CD8-positive, alpha-beta T cell (primary cell): ENCODE measurements at places on chromosomes 7 and 10.

GRCh38 chr10:75771606-75772005, 340.2 kb downstream of the LRMDA start:
- DNase-seq: no peak

DNA sequence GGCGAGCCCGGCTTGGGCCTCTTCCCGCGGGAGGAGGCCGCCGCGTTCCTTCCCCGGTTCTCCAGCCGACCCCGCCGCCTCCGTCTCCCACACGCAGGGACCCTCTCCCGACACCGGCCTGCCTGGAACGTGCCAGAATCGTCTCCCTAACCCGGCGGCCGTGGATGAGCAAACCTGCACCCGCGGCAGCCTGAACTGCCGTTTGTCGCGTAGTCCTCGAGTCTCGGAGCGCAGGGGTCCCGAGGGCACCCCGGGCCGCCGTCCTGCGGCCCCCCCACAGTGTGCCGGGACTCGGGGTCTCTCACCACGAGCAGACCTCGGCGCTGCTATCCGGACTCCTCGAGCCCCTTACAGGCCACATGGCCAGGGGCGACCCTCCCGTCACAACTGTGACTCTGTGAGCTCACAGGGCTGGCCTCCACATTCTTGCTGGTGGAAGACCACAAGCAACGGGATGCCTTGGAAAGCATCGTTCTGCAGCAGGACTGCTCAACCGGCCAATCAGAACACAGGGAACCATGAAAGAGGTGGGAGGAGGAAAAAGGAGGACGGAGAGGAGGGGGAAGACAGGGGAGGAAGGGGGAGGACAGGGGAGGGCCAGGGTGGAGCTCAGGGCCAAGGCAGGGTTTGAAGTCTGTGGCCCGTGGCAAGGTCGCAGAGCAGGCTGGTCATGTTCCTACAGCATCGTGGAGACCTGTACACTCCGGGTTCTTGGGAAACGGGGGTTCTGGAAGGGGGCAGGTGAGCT, 276.9 kb downstream of the DNAJB6 start:
- no peak for DNase-seq

DNA sequence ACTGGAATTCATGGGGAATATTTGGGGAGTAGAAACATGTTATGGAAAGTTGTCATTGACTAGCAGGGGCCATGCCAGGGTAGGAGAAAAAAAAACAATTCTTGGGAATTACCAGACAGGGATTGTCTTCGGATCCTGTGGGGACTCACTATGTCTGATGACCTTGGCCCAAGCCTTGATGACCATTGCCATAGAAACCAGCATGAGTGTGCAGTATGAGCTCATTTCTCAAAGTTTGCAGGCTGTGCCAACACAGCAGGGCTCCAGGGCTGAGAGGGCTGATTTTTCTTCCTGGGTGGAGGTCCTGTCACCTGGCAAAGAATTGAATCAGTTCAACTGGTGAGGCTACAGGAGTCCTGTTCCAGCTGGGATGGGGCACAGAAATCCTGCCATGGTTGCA, 198.3 kb downstream of the ADRA2A start:
- DNase-seq: no peak

- DNase-seq: no peak
Measured at GRCh38 chr7:22251281-22251680, 105.7 kb downstream of the RAPGEF5 start.

DNA sequence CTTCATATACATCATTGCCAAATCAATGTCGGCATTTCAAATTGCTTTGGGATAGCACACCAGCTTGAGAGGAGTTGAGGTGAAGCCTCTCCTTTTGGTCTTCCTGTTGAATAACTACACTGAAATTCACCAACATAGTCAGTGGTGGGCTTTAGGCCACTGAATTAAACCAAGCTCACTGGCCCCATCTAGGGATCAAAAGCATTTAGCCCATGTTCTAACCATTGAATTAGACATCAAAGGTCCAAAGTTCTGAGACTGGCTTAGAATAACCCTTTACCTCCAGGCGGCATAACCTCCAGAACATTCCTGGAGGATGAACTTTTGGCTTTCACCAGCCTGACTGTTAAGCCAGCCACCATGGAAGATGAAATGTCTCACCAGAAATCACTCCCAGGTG, 54.6 kb downstream of the BPGM start:
- DNase-seq: peak; percentile 67

DNA sequence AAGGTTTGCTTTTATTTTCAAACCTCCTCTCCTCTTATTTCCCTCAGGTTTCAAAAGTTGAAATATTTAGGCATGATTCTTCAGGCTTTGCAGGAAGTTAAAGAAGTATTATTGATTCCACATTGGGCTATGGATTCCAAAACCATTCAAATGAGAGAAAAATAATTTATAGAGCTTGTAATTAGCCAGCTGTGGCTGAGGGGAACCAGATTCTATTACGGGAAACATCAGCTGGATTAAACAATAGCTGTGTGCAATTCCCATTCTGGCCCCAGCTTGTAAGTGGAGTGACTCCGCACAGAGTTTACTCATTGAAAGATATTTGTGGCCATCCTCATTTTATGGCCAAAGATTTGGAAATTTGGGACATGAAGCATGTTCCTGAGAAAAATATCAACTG, 77.0 kb upstream of the PHYHIPL start:
- DNase-seq: no peak

DNA sequence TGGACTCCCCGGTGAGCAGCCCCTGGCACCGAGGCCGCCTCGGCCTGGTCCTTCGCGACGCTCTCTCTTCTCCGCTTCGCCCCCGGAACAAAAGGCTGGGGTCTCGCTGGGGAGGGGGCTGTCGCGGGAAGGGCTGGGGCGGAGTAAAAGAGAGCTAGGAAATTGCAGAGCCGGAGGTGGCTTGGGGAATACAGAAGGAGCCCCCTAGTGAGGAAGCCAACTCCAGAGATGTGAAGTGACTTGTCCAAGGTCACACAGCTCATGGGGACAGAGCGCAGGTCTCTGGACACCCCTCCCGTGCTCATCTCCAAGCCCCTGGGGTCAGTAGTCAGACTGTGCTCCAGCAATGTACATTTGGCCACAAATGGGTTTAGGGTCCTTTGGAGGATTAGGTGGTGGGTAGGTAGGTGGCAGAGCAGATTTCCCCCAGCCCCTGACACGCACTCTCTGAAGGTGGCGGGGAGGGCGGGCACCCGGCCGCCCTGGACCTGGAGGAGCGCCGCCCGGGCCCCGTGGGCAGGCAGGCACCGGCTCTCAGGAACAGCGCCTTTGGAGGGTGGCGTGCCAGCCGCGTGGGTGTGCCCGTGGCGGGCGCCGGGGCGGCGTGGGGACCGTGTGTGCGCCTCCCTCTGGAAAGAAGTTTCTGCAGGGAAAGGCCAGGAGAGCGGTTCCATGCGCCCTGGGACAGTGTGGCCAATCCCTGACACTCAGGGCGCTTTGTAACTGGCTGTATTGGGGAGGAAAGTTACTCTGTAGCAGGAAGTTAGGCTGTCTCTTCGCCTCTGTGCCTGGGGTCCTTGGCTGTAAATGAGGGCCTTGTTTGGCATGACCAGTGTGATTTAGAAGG, 910 bp downstream of the WIPF3 start:
- DNase-seq: no peak

DNA sequence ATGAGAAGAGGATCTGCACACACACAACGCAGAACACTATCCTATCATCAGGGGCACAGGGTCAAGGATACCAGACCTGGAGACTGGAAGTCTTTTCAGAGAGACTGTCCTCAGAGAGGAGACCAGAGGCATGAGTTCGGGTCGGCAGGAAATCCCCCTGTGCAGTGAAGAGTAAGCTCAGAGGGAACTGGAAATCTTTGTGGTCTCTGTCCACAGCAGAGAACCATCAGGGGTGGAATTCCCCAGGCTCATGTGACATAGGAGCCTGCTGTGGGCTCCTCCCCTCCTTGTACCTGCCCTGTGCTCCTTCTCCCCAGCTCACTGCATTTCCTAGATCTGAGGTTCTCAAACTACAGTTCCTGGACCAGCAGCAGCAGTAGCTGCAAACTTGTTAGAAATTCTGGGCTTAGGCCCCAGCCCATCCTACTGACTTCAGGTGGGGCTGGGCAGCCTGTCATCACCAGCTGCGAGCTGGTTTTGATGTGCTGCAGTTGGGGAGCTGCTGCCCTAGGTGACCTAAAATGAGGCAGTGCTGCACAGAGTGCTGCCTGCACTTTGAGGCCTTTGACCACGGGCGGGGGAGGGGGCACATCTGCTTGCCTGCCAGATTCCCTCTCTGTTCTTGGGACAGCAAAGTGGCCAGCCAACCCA, 2.4 kb downstream of the ZMIZ2 start:
- peak; percentile 40 for DNase-seq

DNA sequence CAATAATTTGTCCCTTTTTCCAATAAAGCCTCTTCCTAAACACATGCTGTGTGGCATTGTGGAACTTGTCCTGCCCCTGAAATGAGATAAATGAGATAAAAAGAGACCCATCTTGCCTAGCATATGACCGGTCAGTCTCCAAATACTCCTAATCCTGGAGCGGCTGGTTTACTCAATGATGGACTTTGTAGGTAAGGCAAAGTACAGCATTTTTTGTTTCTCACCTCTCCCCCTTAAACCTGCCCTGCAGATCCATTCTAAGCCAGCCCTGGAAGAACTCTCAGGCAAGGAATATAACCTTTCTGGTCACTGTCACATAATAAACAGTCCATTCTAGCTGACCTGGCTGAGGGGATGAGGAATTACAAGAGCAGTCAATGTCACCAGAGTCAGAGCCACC, 110.7 kb downstream of the C1GALT1 start:
- DNase-seq: no peak

GRCh38 chr10:79060641-79061255, 8.0 kb upstream of the ZMIZ1 start:
- DNase-seq: no peak

DNA sequence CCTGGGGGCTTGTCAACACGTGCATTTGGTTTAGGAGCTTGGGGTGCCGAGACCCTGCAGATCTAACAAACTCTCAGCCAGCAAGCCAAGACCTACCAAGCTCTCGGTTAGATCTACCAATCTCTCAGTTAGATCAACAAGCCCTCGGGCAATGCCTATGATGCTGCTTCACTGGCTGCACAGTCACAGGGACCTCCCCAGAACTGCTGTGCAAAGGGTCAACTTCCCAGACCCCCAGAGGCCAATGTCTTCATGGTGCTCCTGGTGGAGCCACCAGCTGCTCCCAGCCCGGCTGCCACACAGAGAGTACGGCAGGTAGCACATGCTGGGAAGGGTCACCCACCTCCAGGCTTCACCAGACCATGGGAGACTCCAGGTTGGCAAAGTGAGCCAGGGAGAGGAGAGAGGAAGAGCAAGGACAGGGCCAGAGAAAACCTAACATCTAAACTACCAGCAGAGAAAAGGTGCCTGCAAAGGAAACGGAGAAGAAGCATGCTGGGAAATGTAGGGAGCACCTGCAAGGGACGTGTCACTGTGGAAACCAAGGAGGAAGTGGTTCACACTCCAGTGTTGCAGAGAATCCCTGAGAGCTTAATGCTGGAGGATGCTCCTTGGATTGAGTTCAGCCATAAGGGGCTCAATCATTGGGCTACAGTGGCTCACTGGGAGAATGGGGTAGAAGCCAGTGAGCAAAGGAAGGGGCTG, 51.5 kb upstream of the GDF10 start:
- DNase-seq: peak; percentile 47

GRCh38 chr7:132455378-132455777, 120.9 kb downstream of the PLXNA4 start:
- DNase-seq: peak; percentile 56

DNA sequence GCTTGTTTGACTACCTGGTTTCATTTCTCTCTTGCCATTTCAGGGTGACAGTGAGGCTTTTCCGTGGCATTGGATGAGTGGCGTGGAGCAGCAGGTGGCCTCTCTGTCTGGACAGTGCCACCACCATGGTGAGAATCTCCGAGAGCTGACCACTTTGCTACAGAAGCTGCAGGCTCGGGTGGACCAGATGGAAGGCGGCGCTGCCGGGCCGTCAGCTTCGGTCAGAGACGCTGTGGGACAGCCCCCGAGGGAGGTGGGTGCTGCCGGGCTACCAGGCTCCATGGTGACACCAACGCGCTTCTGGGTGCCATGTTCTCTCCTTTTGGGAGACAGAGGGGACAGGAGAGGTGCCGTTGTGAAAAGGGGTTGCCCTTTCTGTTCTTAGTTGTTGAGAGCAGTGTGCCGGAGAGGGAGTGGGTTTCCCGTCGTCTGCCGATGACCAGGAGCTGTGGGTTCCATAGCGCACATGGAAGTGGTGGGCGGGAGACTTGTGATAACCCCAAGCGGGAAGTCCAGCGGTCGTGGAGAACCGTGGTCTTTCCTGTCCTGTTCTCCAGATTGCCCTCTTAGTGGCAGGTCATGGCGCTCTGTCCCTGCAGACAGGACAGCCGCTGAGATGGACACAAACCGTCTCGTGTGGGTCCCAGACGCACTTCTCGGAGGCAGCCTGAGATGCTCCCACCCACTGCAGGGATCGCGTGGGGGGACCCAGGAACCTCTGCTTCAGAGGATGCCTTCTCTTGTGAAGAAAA, 21.3 kb downstream of the SUN1 start:
- DNase-seq: no peak
